ENCODE measurements at places on chromosomes 1 and 21.

DNA sequence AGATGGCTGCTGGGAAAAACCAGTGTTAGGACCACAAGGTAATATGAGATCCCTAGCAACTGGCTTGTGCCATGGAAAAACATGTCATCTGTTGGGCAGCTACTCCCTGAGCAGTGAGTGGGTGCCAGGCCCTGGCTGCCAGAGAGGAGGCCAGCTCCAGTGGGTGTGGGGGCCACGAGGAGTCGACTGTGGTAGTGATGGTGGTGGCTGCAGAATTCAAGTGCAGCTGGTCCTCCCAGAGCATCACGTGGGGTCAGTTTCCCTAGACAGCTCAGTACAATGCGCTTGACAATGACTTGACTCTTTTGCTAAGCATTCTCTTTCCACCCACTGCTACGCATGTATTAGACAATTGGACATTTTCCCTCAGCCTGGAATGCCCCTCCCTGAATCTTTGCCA is 14.5 kb upstream of the CDC42 start:
- DNase-seq: no peak

DNA sequence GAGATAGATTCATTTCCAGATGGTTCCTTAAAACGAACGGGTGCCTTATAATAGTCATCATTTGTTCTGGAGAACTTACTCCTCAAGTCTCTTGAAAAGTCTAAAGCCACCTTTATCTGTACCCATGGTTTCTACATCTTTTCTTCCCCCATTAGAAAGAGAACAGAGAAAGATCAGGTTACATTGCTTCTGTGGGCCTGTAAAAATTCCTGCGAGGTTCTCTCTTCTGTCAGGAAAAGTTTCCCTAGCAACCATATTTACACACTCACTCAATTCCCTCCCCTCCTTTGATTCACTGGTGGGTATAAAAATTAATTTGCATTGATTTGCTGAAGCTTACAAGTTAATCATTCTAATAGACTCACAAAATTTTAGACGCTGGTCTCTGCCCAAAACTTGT is 6.7 kb downstream of the PHC2 start:
- no peak for DNase-seq

- DNase-seq: no peak
These were observed 522.5 kb downstream of the PTBP2 start for GRCh38 chr1:97243973-97244560.

- DNase-seq: no peak
These were observed 216.3 kb downstream of the COL11A1 start for GRCh38 chr1:102891868-102892625.

- DNase-seq: no peak
These were observed 37.2 kb downstream of the VAV3 start for GRCh38 chr1:107927820-107928219.

DNA sequence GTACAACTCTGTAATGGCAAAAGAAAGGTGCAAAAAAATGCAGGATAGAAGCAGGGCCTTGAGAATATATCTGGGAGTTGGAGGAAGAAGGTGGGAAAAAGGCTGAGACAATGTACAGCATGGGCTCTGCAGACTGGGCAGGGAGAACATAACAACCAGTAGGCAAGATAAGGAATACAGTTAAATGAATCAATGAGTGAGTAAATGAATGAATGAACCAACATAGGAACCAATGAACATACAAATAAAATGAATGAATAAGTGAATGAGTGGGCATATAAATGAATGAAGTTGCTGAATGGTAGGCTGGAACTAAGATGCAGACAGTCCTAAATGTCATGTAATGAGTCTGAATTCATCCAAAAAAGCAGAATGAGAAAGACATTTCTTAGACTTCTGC is 370.6 kb downstream of the SMYD3 start:
- no peak for DNase-seq

DNA sequence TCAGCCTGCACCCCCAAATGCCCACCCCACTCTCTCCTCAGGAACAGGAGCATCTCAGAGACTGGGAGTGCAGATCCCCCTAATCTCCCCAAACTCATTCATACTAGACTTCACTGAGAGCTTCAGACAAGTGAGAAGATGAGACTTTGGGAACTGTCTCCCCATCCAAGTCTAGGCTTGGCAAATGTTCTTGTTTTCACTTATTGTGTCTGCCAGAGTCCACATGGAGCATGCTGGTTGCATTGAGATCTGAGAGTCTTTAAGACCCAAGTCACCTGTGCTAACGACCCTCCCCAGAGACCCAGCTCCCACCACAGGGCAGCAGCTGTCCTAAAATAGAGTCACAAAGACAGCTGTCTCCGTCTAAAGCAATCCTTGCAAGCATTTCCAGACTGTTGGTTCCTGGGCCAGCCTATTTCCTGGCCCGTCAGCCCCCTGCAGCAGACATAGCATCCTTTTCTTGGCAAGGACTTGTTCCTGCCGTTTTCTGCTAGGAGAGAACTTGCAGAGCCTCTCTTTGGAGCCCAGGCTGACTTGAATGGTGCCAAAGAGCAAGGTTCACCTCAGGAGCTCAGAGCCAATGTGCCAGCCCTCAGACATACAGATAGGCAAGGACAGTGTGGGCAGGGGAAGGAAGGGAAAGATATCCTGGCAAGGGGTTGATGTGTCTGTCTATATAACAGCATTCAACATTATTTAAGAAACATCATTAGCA is 1.9 kb upstream of the CNTN2 start:
- DNase-seq: no peak

DNA sequence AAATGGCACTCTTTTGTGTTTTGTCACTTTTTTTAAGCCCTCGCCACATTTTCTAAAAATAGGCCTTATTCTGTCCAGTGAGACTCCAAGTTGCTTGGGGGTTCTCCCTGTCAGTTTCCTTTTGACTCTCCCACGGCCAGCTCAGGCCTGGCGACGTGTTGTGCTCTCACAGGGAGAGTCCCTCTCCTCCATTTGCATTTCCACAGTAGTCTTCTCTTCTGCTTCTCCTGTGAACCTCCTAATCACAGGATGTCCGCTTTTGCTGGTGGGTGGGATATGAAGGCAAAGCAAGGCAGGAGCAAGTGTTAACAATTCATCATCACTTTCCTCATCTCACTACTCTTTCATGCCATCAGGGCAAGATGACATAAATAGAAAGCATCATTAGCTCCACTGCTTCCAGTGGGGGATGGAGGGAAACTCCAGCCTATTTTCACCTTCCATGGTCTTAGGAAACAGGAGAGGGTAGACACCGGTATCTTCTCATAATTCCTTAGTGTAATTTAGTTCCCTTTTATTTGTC is 99.8 kb downstream of the INTS7 start:
- DNase-seq: no peak

DNA sequence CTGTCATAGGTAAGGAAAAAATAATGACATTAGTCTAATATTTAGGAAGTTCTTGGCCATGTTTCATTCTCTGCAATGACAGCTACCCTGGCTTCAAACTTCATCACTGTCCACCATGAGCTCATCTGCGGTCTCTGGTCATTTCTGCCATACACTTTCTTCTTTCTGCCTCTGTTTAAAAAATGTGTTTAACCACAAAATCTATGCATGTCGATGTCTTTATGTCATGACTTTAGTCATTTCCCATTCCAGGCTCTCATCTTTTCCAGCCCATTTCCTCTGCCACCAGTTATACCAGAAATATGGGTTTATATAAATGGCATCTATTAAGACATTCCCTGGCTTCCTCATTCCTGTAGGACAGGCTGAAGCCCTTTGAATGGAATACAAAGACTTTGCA is 68.5 kb upstream of the DUSP10 start:
- no peak for DNase-seq

DNA sequence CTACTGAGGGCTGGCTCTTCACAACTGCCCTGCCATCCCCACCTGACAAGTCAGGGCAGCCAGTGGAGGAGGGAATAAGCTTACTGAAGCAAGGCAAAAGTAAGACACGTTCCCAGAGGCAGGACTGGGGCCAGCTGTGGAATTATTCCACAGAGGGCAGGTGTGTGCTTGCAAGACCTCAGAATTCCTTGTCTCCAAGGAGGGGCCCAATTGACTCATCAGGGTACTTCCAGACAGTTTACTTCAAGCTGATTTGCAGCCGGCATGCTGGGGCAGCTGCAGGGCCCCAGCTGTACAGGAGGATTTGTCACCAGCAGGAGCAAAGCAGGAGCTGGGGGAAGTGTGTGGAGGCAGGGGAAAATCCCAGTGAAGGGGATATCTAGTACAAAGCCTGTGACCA is 167.5 kb upstream of the CAMK1G start:
- peak; percentile 14 for DNase-seq

GRCh38 chr1:203537806-203538464 is 44.0 kb downstream of the OPTC start:
- DNase-seq: peak; percentile 93

- DNase-seq: no peak
These were observed 177.1 kb downstream of the GPATCH2 start for GRCh38 chr1:217453816-217454215.

DNA sequence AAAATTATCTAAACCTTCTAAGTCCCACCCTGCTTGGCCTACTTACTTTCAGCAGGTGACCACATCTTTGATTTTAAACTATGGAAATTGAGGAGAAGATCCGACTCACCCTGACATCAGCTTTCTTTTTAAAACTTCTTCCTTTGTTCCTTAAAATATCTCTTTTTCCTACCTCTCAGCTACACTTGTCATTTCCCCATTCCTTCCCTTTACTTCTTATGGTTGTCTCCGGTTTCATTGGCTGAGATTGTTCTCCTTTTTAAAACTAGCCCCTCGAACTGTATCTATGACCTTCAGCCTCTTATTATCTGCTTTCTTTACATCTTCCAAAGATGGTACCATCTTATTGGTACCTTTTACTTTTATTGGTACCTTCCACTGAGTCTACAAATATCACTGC is 87.8 kb upstream of the NRIP1 start:
- DNase-seq: no peak

DNA sequence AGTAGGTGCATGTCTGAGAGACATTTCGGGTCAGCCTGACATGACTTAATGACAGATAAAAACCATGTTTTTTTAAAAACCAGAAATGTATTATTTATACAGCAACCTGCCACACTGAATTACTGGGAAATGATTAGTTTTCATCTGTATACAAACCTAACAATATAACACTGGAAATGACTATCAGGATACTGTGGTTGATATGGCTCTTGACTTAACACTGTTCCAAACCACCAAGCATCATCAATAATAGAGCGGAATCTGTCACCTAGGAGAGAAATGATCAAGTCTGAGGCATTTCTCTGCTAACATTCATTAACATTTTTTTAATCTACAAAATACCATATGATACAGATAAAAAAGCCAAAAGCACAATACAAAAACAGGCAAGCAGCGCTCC is 41.7 kb upstream of the PSMG1 start:
- no peak for DNase-seq

GRCh38 chr1:111719135-111719534 is 20.1 kb downstream of the INKA2 start:
- no peak for DNase-seq

DNA sequence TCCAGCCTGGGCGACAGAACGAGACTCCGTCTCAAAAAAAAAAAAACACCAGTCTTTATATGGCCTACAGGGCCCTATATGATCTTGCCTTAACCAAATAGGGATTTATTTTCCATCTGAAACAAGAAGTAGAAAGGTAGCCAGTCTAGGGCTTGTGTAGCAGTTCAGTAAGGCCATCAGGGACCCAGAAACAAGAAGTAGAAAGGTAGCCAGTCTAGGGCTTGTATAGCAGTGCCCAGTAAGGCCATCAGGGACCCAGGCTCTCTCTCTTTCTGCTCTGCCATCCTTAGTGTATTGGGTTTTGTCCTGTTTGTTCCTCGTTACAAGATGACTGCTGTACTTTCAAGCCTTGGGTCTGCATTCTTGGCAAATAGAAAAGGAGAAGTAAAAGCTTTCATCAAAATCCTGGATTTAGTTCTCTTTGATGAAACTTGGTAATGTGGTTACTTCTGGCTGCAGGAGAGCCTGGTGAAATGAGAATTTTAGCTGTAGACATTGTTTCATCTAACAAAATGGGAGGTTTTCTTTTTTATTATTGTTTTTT is 46.1 kb downstream of the PKN2 start:
- no peak for DNase-seq

- DNase-seq: no peak
These were observed 482.9 kb downstream of the PTPRU start for GRCh38 chr1:29719253-29719652.

GRCh38 chr1:64493831-64494230 is 23.9 kb downstream of the CACHD1 start:
- DNase-seq: no peak

- DNase-seq: no peak
These were observed 25.9 kb downstream of the UBE2U start for GRCh38 chr1:64229307-64229706.

DNA sequence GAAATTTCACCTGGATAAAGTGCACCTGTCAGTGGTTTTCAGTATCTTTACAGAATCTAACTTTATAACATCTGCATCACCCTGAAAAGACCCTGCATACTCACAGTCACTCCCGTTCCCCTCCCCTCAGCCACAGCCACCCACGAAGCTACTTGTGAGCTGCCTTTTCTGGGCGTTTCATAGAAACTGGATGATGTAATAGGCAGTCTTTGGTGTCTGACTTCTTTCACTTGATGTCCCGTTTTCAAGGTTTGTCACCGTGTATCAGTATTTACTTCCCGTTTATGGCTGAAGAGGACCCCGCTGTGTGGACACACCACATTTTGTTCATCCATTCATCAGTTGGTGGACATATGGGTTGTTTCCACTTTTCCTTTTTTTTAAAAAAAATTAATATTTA is 47.8 kb upstream of the LRRC3 start:
- no peak for DNase-seq

DNA sequence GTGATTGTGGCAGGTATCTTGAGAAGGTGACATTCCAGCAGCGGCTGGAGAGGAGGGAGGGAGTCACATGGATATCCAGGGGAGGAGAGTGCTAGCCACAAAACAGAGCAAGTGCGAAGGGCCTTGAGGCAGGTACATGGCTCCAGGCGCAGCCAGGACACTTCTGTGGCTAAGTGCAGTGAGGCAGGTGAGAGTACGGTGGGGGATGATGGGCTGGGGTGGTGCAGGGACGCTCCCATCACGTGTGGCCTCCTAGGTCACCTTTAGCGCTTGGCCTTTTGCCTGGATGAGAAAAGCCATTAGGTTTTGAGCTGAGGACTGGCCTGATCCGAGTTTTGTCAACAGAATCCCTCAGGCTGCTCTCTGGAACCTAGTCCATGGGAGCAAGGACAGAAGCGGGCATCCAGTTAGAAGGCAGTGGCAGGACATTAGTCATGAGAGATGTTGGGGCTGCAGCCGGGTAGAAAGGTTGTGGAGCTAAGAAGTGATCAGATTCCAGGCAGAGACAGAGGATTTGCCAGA is 31.6 kb downstream of the SMYD2 start:
- no peak for DNase-seq

- no peak for DNase-seq
These were observed 111.9 kb downstream of the TRABD2B start for GRCh38 chr1:47885062-47885830.

- no peak for DNase-seq
These were observed 30.3 kb downstream of the PRDM2 start for GRCh38 chr1:13730291-13730690.

- DNase-seq: peak; percentile 79
These were observed 7.5 kb upstream of the PARK7 start for GRCh38 chr1:7953850-7954609.

All from NCI-H146 (cell line).